PC-9 (cell line): ENCODE measurements at places on chromosomes 5 and 9. TPM values are rescaled to one million over a fixed set of nuclear protein-coding genes. Genes with fewer than 3 reads are reported as not detected.

DMGDH gene
- total RNA-seq = 8.1 and 8.4 TPM in 2 replicates

IL31RA gene
- 2.0 TPM in 2 replicates for total RNA-seq

TAF11L5 gene
- not detected in 2 replicates for total RNA-seq

DND1 gene
- 1.2 and 2.0 TPM in 2 replicates for total RNA-seq

ASPN gene
- not detected in 2 replicates for total RNA-seq

PCDHB6 gene
- total RNA-seq = not detected in 2 replicates

DNA sequence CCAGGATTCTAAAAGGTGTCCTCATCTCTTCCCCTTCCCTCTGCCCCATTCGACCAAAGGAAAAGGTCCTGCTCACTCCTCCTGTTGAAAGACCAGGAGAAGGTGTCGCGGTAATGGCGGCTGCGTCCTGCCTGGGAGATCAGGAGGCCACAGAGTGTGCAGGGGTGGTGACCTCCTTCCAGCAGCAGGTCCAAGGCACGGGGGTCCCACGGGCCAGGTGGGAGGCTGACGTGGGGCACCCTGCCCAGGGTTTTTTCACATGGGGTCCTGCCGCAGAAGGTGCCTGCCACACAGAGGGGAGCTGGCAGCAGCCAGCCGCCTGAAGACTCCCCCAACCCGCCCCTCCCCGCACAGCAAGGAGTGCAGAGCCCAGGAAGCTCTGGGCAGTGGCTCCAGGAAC lies 22.2 kb upstream of the ADAMTS2 start:
- no peaks in the 10 kb centered on the region for H3K4me1 ChIP-seq
- H3K27me3 ChIP-seq = peaks cover 95% of the 10 kb centered on the region
- no peak for DNase-seq
- H3K36me3 ChIP-seq = no peaks in the 10 kb centered on the region
- H3K4me3 ChIP-seq = no peak overlapping the region
- no peak overlapping the region for H3K27ac ChIP-seq

GRCh38 chr9:133370685-133371084 lies 5.2 kb downstream of the SURF4 start:
- no peaks in the 10 kb centered on the region for H3K27me3 ChIP-seq
- peaks cover 19% of the 10 kb centered on the region for H3K36me3 ChIP-seq
- no peak overlapping the region for H3K4me3 ChIP-seq

GRCh38 chr5:111447822-111448221 lies 64.5 kb downstream of the STARD4 start:
- no peak for DNase-seq
- no peaks in the 10 kb centered on the region for H3K36me3 ChIP-seq
- H3K4me3 ChIP-seq = no peak overlapping the region
- H3K4me1 ChIP-seq = no peaks in the 10 kb centered on the region
- H3K27ac ChIP-seq = no peak overlapping the region

- no peak overlapping the region for H3K4me3 ChIP-seq
- no peaks in the 10 kb centered on the region for H3K36me3 ChIP-seq
- no peaks in the 10 kb centered on the region for H3K4me1 ChIP-seq
- no peak overlapping the region for H3K27ac ChIP-seq
- H3K27me3 ChIP-seq = no peaks in the 10 kb centered on the region
- peak; percentile 77 for DNase-seq
Observed at GRCh38 chr9:124320062-124320973, 62.6 kb downstream of the NEK6 start.

DNA sequence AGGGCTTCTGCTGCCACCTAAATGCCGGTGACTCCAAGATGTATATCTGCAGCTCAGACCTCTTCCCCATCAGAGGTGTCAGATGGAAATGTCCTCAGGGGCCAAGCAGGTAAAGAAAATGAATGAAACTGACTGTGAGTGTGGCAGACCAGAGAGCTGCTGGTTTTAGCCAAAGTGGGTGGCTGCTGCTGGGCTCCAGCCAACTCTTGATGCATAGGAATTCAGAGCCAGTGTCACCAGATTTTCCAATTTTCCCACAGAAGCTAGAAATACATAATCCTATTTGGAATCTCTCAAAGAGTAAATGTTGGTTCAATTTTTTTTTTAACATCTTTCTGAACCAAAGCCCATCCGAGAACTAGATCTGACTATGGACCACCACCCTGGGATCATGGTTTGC lies 161.2 kb upstream of the SPRY4 start:
- no peak overlapping the region for H3K4me3 ChIP-seq
- no peaks in the 10 kb centered on the region for H3K36me3 ChIP-seq
- H3K27me3 ChIP-seq = no peaks in the 10 kb centered on the region
- H3K4me1 ChIP-seq = peaks cover 11% of the 10 kb centered on the region

DNA sequence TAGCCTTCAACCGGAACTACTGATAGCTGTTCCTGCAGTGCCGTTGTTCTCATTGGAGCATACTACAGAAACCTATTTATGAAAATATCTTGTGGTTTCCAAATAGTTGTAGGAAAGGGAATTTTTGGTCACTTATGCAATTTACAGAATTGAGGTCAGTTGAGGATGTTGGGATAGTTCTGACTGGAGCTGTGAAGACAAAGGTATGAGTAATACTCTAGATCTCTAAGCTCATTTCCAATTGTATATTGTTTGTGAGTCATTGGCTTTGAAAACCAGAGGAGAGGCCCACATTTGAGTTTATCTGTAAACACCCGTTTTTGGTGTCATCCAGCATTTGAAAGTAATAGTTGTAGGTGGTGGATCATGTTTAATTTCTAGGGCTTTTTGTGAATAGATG lies 561.3 kb upstream of the WWC1 start:
- peaks cover 12% of the 10 kb centered on the region; the same call in 1 of the 2 replicates for H3K4me1 ChIP-seq
- DNase-seq = peak; percentile 71
- H3K36me3 ChIP-seq = no peaks in the 10 kb centered on the region
- no peaks in the 10 kb centered on the region for H3K27me3 ChIP-seq

DNA sequence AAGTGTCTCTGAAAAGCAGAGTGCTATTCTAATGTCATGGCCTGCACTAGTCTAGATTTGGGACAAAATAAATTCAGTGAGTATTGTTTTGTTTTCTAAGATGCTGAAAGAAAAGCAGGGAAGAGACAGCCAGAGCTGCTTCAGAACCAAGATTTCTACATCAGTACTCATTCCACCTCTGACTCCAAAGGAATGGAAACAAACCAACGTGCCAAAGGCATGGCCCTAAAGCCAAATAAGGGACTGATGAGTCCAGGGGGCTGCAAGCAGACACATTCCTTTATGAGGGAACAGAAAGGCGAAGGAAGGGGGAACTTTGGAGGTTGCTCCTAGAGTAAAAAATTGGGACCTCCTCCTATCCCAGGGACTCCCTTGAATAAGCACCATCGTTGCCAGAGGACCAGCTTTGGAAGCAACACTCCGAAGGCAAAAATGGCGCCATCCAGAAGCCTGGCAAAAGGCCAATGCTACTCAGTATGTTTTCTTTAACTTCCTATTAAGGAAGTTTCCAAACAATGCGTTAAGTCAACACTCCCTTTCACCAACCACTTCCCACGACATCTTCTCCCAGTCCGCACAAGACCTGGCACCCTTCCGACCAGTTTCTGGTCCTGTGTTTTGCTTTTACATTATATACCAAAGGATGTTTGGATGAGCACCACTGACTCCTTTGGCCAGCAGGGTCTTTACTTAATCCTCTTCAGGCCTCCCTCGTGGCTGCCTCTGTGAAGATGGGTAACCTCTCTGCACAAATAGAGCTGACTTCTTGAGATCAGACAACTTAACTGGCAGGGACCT lies 31.6 kb downstream of the ADAM19 start:
- H3K27ac ChIP-seq = no peak overlapping the region
- no peak overlapping the region for H3K4me3 ChIP-seq
- no peaks in the 10 kb centered on the region for H3K36me3 ChIP-seq
- no peaks in the 10 kb centered on the region for H3K27me3 ChIP-seq
- H3K4me1 ChIP-seq = peaks cover 17% of the 10 kb centered on the region

DNA sequence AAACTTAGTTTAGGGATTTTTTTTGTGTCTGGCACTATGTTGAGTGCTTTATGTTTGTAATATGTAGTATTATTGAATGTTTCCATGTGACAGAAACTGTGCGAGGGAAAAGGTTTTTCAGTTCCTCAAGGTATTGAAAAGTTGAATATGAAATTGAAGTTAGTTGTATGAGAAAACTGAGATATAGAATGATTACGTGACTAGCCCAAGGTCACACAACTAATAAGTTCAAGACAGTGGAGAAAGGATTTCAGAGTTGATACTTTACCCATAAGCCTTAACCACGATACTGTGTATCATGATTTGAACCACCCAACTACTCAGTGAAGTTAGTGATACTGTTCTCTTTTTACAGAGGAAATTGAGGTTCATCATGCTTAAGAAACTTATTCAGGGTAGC lies 5.7 kb downstream of the NIPBL start:
- no peaks in the 10 kb centered on the region for H3K36me3 ChIP-seq
- H3K4me1 ChIP-seq = peaks cover 43% of the 10 kb centered on the region
- H3K4me3 ChIP-seq = no peak overlapping the region
- no peak for DNase-seq
- no peaks in the 10 kb centered on the region for H3K27me3 ChIP-seq
- 0 out of 2 replicates have a peak overlapping the region, but pooled peaks have one; percentile 8 for H3K27ac ChIP-seq

DNA sequence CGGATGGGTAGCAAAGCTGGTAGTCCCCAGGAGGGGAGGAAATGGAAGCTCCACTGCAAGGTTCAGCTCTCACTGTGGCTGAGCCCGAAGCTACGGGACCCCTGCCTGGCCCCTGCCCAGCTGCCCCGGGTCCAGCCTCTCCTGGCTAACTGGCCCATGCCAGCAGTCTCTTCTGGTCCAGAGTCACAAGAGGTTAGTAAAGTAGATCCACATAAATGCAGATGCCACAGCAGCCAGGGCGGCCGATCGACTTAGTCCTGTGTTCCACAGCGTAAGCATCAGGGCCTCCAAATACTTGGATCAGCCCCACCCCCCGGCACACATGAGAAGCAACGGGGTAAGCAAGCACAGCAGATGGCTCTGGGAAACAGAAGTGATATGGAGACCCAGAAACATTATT lies 42.1 kb downstream of the MRPL36 start:
- no peak for DNase-seq
- no peak overlapping the region for H3K4me3 ChIP-seq
- peaks cover 95% of the 10 kb centered on the region for H3K27me3 ChIP-seq

- no peaks in the 10 kb centered on the region for H3K36me3 ChIP-seq
- H3K4me3 ChIP-seq = no peak overlapping the region
- no peaks in the 10 kb centered on the region for H3K27me3 ChIP-seq
- no peak for DNase-seq
- H3K27ac ChIP-seq = no peak overlapping the region
- peaks cover 30% of the 10 kb centered on the region for H3K4me1 ChIP-seq
Observed at GRCh38 chr5:157914151-157914788, 55.3 kb upstream of the CLINT1 start.

GRCh38 chr9:118473521-118473920 lies 769.3 kb downstream of the TLR4 start:
- no peak overlapping the region for H3K4me3 ChIP-seq
- DNase-seq = no peak
- no peaks in the 10 kb centered on the region for H3K36me3 ChIP-seq

DNA sequence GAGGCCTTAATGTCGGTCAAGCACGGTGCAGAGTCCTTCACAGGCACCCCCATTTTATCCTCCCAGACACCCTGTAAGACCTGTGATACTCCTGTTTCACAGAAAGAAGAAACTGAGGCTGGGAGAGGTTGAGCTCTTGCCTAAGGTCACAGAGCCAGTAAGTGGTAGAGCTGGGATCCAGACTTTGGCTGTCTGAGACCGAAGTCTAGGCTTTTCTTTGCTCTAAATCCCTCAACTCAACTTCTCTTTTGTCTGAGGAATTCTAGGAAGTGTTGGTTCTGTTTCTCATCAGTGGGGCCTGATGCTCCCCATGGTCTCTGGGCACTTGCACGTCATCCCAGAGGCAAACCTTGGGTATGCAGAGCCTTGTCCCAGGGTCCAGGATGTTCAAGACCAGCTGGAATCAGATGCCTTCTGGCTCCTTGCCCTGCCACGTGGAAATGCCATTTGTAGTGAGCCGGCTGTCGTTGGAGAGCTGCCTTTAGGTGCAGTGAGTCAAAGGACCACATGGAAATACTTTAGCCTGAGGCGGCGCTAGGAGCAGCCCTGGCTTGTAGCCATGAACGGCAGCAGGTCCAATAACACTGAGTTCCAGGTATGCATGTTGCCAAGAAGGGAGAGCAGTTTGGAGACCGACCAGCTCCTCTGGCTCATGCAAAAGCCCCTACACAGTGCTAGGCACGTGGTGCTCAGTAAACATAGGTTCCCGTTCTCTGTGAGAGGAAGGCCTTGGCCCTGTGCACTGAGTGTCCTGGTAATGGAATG lies 9.2 kb downstream of the DCANP1 start:
- no peak overlapping the region for H3K4me3 ChIP-seq
- peak; percentile 86 for DNase-seq
- H3K4me1 ChIP-seq = no peaks in the 10 kb centered on the region
- H3K36me3 ChIP-seq = no peaks in the 10 kb centered on the region
- no peak overlapping the region for H3K27ac ChIP-seq

- H3K36me3 ChIP-seq = no peaks in the 10 kb centered on the region
- H3K4me3 ChIP-seq = no peak overlapping the region
- H3K27ac ChIP-seq = no peak overlapping the region
- DNase-seq = no peak
- no peaks in the 10 kb centered on the region for H3K27me3 ChIP-seq
Observed at GRCh38 chr9:106156465-106156864, 462.1 kb downstream of the TMEM38B start.

- H3K4me1 ChIP-seq = peaks cover 29% of the 10 kb centered on the region
- peaks cover 2% of the 10 kb centered on the region; the same call in 1 of the 2 replicates for H3K36me3 ChIP-seq
- H3K27ac ChIP-seq = peak overlapping the region; percentile 76
Observed at GRCh38 chr9:88388886-88389605, 802 bp downstream of the SPIN1 start.
